ENCODE measurements at places on chromosomes 2 and 18.

DNA sequence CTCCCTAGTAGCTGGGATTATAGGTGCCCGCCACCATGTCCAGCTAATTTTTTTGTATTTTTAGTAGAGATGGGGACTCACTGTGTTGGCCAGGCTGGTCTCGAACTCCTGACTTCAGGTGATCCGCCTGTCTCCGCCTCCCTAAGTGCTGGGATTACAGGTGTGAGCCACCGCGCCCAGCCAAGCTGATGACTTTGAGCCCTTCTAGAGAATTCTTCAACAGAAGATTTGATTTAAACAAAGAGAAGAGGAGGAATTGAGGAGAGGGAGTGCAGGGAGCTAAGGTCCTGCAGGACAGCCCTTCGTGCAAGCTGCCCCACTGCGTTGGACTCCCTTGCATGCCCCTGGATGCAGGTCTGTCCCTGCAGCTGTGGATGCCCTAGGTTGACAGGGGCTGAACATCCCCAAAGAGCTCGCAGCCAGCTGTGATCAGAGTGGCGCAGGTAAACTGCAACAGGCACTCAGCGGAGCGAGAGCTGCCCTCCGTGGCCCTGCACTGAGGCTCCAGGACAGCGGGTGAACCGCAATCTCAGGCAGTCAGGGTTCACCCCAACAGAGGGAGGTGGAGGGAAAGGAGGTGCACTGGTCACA lies 13.7 kb downstream of the ADRA2B start:
- no peak for DNase-seq

- DNase-seq, result no peak
Observed at GRCh38 chr2:130258356-130258755, 60.1 kb upstream of the TUBA3E start.

DNA sequence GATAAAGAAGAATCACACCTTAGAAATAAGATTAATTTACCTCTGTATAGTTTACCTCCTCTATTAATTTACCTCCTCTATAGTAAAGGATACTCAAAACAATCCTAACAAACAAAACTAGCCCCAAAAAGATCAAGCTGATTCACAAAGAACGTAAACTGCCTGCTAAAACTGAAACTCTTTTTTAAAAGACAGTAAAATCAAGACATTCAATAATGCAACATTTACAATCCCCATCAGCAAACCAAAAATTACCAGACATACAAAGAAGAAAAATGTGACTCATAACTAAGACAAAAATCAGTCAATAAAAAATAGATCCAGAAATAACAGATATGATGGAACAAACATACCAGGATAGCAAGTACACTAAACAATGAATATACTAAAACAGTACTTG lies 215.7 kb downstream of the ZEB2 start:
- DNase-seq, result no peak

- DNase-seq, result peak; percentile 20
Observed at GRCh38 chr2:37985333-37985732, 60.2 kb downstream of the RMDN2 start.

DNA sequence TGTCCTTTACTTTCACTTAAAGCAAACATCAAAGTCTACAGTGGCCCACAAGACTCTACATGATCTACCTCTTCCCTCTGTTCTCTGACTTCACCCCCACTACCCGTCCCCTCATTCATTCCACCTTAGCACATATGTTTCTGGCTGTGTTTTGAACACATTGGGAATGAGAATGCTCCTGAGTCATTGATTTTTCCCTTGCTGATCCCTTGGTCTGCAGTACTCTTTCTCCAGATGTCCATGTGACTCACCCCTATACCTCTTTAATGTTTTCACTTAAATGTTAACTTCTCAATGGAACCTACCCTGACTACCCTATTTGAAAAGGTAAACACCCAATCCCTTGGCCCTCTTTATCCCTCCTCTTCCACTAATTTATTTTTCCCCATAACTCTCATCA lies 30.7 kb upstream of the FRZB start:
- DNase-seq, result no peak

DNA sequence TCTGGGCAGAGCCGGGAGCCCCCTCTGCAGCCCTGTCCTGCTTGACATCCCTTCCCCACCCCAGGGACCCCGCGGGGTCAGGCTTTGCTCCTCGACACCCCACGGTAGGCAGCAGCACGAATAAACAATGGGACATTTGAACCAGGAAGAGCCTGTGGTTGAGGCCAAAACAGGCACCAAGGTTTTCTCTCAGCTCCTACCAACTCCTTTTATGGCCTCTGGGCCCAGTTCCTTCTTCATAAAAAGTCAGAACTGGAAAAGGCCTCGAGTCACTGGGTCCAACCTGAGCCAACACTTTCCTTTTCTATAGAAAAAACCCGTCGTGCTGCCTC lies 20.6 kb downstream of the TEX44 start:
- DNase-seq, result no peak

GRCh38 chr18:68803356-68803755 lies 5.5 kb downstream of the CCDC102B start:
- DNase-seq, result no peak

- DNase-seq, result no peak
Observed at GRCh38 chr2:234861841-234862735, 89.7 kb upstream of the SH3BP4 start.

DNA sequence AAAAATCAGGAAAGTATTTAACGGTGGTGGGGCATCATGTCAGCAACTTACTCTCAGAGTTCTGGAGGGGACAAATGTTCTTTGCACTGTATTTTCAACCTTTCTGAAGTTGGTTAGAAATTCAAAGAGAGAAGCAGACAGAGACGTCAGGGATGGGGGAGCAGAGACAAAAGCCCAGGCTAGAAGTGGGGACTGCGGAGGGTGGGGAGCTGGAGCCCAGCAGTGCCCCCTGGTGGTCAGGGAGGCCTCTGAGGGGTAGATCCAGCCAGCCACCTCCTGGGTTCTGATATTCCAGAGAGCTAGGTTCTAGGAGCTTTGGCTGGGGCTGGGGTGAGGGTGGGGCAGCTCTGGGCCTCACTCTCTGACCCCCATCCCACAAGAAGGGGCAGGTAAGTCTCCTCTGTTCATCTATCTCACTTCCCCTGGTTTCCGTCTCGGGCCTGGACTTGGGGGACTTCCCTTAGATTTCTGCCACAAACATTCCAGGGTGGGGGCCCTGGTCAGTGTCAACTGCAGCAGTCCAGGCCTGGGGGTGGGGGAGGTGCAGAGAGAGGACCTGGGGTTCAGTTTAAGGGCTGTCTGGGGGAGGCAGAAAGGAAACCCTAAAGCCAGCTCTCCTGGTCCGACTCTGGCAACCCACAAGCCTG lies 8.9 kb downstream of the TNS1 start:
- DNase-seq, result no peak

- DNase-seq, result no peak
Observed at GRCh38 chr18:12296457-12296856, 11.6 kb upstream of the TUBB6 start.

- DNase-seq, result no peak
Observed at GRCh38 chr2:182319556-182320505, 107.0 kb downstream of the PDE1A start.

GRCh38 chr2:71934595-71935261 lies 212.9 kb downstream of the CYP26B1 start:
- no peak for DNase-seq

DNA sequence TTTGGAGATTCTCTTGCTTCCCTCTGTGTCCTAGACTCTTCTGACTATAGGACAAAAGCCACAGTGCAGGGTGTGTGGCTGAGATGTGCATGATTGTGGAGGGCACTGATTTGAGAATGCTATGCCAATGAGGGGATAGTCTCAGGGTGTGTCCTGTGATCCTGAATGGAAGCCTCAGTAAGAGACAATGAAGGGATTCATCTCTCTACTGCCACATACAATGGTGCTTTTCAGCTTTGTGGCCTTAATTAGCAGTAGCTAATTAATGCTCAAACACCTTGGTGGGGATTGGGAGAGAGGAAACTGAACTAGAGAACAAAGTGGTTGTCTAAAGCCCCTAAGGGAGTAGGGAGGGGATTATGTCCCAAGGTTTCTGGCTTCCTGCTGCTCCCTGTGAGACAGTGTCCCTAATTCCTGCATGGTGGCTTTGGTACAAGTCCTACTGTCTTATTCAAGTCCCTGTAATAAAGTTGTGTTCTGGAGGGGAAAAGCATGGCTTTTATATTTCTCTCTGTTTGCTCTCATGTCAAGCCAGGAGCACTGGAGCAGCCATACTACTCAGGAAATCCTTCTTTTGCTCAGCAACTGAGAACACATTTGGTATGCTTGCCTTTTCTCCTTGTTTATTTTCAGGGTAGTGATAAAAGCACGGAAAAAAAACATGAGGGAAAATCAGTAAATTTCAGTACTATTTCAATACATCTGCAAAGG lies 415.2 kb upstream of the TCF4 start:
- DNase-seq, result no peak
